ENCODE measurements at places on chromosomes 6 and 20. TPM values are rescaled to one million over a fixed set of nuclear protein-coding genes. Genes with fewer than 3 reads are reported as not detected.

VARS1 gene
- total RNA-seq = 68.7 TPM

MUC22 gene
- total RNA-seq = not detected

PCMTD2 gene
- total RNA-seq = 55.6 TPM

RAB22A gene
- 18.6 TPM for total RNA-seq

C6orf52 gene
- 1.5 TPM for total RNA-seq

SLC12A5 gene
- total RNA-seq = under 0.01 TPM

LY86 gene
- total RNA-seq = not detected

SEL1L2 gene
- total RNA-seq = not detected
